ENCODE measurements at places on chromosomes 12 and 14.

DNA sequence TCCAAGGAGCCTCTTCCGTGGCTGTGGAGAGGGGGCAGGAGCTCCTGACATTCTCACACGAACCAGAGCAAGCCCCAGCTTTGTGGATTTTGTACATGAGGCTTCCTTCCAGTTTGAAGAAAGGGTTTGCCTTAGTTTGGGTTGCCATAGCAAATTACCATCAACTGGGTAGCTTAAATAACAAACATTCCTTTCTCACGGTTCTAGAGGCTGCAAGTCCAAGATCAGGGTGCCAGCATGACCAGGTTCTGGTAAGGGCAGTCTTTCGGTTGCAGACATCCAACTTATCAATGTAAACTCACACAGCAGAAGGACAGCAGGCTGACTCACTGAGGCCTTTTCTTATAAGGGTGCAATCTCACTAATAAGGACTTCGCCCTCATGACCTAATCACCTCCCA, 25.9 kb upstream of the STAB2 start:
- no peak for DNase-seq

DNA sequence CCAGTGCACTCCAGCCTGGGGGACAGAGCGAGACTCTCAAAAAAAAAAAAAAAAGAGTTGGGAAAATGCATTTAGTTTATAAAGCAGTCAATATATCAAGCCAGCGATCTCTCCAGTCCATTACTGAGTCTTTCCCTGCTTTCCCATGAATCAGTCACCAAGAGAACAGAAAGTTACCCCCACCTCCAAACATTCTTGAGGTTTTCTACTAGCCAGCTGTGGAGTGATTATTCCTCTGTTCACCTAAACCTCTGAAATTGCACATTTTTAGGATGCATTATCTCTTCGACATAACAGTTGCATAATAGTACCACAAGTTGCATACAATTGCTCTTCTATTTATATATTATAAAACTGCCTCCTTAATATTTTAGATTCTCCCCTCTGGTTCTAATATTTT, 134.8 kb upstream of the DIO3 start:
- DNase-seq: no peak

DNA sequence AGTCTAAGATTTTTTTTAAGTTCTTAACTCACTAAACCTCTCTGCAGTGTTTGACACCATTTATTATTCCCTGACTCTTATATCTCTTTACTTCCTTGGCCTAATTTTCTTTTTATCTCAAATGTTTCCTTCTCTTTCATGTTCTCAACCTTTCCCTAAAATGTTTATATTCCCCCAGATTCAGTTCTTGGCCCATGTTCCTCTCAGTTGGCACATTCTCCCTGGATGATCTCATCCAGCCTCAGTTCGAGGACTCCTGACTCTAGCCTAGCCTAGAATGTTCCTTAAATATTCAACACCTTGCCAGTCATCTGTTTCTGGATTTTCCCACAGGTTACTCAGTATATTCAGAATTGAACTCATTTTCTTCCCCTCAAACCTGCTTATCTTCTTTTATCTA, 81.3 kb downstream of the SCN8A start:
- no peak for DNase-seq

- no peak for DNase-seq
These were observed 36.0 kb downstream of the MUCL1 start for GRCh38 chr12:54890339-54890738.

DNA sequence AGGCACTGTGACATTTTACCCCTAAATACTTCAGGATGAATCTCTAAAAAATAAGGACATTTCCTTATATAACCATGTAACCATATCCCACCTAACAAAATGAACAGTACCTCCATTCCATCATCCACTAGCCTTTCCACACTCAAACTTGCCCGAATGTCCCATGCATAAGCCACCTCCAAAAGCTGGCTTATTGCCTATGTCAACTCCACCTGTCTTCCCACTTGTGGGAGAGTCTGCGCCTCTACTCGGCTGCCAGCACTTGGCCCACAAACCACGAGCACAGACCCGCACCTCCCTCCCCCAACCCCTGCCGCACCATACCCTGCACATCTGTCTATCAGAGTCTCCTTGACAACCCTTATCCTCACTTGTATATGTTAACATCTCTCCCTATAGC, 165.8 kb downstream of the CALM1 start:
- no peak for DNase-seq

- DNase-seq: peak; percentile 39
These were observed 38.5 kb downstream of the SPTB start for GRCh38 chr14:64841121-64841651.

- no peak for DNase-seq
These were observed 3.4 kb upstream of the RNASE7 start for GRCh38 chr14:21038441-21039422.

GRCh38 chr12:13437541-13437940, 241.0 kb downstream of the EMP1 start:
- DNase-seq: no peak

DNA sequence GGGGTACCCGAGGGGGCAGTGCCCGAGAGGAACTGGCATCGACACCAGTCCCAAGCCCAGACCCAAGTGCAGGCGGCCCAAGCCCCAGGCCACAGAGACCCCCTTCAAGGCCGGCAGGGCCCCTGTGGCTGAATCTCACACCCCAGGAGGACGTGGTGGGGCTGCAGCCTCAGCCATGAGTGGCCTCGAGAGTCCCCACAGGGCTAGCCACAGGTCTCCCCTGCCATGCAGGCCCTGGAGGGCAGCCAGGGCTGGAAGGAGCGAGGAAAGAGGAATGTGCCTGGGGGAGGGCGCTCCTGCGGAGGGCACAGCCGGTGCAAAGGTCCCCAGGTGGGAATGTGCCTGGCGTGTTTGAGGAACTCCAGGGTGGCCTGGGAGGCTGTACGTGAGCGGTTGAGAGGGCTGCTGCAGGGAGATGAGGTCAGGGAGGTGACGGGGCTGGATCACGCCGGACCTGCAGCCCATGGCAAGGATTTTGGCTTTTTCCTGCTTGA, 86.1 kb downstream of the NCOR2 start:
- DNase-seq: no peak

GRCh38 chr12:99618657-99619056, 28.9 kb upstream of the GARIN6 start:
- no peak for DNase-seq

- DNase-seq: no peak
These were observed 70.4 kb upstream of the BTG1 start for GRCh38 chr12:92216092-92216491.

- no peak for DNase-seq
These were observed 547 bp upstream of the OR4K15 start for GRCh38 chr14:19974844-19975243.

DNA sequence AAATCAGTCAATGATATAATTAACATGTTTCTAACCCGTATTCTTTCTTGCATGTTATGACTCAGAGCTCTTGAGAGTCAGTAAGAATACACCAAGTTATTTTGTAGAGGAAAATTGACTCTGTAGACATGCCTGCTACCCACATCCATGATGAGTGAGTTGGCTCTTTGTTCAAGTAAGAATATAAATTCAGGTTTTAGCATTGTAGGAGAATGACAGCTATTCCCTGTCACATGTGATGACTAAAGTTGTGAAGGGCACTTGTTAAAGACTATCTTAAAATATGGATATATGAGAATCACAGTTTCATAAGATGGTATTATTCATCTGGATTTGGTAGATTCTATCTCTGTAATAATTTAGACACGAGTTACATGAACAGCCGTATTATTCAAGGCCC, 209.1 kb downstream of the CCDC59 start:
- no peak for DNase-seq

DNA sequence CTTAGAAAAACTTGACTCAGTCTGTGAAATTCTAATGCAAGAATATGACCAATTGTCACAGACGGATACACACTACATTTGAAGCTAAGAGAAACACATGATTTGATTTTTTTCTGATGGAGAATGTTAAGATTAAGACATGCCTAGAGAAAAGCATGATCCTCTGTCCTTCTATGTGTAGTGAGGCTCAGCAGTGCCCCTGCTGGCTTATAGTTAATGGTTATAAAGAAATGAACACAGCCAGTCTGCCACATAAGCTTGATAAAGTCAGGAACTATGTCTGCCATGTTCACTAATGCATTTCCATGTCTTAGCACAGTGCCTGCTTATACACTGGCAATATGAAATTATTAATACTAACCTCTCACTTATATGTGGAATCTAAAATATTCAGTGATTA, 168.1 kb upstream of the DAAM1 start:
- no peak for DNase-seq

DNA sequence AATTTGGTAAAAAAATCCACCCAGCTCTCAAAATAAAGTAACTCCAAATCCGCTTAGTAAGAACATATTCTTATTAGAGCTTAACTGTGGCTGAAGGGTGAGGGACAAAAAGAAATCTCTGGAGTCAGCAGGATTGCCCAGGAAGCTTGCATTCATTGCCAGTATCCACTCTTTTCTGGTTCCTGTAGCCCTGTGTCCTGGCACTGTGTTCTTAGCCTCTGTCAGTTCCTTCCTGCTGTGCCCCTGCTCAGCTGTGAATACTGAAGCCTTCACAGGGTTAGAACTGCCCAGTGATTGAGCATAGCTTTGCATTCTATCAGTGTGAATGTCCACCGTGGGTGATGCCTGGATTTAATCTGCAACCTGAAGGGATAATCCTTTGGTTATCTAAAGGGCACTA, 266.9 kb upstream of the PELI2 start:
- no peak for DNase-seq

GRCh38 chr12:52686756-52687487, 6.7 kb upstream of the KRT1 start:
- DNase-seq: no peak

- DNase-seq: no peak
These were observed 25.1 kb downstream of the ANKS1B start for GRCh38 chr12:99959549-99960170.

DNA sequence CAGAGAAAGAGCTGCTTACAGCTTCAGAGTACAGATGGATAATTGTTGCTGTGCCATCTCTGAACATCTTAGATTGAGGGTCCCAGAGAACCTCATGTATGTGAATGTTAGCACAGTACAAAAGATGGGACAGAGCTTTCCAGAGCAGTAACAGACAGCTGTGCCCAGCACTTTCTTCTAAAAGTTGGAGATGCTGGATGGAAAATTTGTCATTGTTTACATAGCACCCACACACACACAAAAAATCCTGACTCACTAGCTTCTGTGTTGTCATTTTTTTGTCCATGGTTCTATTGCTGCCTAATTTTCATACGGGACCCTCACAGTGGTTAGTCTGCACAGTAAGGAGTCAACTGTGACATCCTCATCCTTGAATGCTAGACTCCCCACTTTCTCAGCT, 374.7 kb downstream of the DIO2 start:
- DNase-seq: no peak

- DNase-seq: no peak
These were observed 93.5 kb downstream of the LMNTD1 start for GRCh38 chr12:25459541-25459951.

- no peak for DNase-seq
These were observed 80.6 kb upstream of the ETV6 start for GRCh38 chr12:11568762-11569478.

GRCh38 chr12:80269803-80270552, 170.6 kb downstream of the OTOGL start:
- peak; percentile 16 for DNase-seq

DNA sequence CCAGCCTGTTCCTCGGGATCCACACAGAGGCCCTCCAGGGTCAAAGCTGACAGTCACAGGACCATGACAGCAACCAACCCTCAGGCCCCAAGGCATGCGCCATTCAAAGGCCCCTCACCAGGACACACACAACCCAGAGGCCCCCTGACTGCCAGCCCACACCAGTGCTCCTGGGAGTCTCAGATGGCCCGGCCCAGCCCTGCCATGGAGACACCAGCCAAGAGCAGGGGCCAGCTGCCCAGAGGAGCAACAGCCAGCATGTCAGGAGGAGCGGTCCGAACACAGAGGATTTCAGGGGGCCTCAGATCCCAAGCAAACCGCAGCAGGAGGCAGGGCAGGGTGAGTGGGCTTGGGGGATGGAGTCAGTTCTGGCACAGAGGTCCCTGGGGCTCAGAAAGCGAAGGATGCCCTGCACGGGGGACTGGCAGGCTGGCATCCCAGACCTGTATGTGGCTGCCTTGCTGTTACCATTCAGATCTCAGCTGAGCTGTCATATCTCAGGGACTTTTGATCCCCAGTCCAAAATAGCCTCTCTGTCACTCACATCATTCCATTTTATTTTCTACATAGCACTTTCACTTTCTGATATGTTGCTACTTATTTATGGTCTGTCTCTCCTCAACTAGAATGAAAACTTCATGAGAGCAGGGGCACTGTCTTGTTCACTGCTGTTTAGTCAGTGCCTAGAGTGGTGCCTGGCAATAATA, 4.8 kb downstream of the TMEM229B start:
- DNase-seq: no peak

DNA sequence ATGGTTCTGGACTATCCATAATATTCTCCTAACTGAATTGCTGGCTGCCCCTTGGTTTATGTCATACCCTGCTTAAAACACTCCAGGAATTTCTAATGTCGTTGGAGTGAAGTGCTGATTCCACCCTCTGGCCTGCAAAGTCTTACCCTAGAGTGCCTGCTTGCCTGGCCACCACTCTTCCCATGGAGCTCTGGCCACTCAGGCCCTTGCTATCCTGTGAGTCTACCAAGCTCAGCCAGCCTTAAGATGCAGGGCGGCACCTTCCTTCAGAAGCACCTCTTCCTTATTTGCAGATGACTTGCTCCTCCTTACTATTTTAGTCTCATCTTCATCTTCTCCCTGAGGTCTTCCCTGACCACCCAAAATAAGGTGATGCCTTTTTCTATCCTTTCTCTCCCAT, 35.3 kb downstream of the SLC6A15 start:
- no peak for DNase-seq

DNA sequence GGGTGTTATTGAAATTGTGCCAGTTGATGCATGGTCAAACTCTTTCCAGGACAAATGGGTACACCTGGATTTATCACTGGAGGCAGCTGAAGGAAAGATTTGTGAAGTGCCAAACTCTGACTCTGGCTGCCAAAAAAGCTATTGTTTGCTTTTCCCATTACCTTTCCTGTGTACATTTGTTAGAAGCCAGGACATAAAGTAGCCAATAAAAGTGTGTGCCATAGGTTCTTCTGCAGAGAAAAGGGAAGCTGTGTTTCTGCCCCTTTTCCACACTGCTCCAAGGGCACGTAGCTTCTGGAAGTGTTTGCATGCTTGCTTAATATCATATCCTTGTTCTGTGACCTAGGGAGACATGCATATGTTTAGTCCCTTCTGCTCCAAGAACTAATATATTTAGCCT, 1114.4 kb downstream of the SLC16A7 start:
- no peak for DNase-seq

All from iPS DF 6.9 (cell line).